ENCODE measurements at places on chromosomes 7 and 10.

- no peak for DNase-seq
These were observed 383.0 kb upstream of the SEMA3C start for GRCh38 chr7:81301815-81302214.

GRCh38 chr10:132456881-132457280 is 59.9 kb downstream of the PWWP2B start:
- no peak for DNase-seq

DNA sequence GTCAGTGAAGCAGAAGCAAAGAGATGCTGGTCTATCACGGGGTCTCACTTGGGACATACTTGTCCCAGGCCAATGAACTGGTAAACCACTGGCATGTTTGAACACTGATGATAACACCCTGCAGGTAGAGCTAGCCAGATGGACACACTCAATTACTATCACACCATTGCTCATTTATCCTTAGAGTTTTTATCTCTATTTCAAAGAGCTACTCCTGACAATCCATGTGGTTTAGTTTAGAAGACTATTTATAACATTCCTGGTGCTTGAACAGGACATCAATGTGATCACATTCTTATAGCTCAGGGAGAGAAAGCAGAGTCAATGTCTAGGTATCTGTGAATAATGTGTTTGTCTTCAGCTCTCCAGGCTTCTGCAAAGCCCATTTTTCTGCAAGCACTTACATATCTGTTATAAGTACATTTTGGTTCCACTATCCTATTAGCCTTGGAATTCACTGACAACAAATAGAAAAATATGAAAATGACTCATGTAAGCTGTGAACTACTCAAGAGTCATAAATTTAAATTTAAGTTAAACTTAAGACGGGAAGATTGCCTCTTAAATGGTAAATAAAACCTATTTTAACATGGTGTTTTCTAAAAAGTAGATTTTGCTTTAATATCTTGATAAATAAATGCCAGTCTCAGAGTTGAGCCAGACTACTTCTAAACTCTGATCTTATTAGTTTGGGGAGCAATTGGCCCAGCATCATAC is 106.7 kb upstream of the MBL2 start:
- peak; percentile 4 for DNase-seq

DNA sequence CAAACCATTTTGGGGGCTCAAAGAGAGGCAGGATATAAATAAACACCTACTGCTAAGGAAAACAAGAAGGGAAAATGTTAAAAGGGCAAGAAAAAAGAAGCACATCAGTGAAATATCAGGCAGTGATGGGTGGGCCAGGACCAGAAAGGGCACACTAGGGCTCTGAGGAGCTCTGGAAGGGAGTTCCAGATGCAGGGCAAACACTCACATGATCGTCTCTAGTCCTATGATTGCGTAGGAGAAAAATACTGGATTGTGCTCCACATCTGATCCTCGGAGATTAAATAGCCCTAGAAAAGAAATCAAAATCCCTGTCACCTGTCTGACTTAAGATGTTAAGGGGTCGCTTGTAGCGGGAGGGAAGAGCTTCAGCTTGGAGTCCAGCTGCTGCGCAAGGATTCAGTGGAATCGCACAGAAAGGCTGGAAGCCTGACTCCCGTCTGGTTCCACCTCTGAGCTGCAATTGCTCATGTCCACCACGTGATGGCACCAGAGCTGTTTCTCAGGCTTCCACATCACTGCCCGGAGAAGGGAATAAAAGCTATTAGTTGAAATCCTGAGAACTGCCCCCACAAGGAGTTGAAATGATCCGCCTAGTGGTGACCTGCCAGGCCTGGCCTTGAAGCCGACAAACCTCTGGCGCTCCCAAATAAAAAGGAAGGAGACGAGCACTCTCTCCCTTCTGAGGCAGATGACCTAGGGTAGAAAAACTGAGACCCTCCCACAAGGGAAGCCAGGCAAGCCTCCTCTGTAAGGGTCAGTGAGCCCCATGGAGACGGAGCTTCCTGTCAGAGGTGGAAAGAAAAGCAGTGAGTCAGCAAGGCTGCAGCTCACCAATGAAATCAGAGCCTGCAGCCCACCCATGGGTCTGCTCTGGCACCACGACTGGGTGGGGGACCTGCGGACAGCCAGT is 39.2 kb downstream of the XPNPEP1 start:
- DNase-seq: peak; percentile 92

DNA sequence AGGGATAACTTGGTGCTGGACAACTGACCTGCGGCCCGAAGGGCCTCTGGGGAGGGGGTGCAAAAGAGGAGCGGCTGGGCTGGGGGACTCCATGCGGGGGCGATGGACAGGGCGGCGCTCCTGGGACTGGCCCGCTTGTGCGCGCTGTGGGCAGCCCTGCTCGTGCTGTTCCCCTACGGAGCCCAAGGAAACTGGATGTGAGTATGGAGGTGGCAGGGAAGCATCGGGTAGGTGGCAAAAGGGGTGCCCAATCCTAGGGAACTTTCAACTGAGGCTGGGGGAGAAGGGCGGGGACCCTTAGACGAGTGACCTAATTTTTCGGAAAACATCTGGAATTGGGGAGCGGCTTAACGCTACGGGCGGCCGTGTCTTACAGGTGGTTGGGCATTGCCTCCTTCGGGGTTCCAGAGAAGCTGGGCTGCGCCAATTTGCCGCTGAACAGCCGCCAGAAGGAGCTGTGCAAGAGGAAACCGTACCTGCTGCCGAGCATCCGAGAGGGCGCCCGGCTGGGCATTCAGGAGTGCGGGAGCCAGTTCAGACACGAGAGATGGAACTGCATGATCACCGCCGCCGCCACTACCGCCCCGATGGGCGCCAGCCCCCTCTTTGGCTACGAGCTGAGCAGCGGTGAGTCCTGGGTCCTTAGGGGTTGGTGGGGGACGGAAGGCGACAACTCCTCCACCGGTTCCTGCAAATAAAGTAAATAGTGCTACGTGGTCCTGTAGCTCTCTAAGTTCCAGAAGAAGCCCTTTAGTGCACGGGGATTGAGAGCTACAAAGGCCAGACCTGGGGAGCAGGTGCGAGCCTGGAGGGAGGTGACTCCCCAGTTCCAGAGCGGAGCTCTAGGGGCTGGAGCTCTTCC is 622 bp downstream of the WNT16 start:
- DNase-seq: no peak

DNA sequence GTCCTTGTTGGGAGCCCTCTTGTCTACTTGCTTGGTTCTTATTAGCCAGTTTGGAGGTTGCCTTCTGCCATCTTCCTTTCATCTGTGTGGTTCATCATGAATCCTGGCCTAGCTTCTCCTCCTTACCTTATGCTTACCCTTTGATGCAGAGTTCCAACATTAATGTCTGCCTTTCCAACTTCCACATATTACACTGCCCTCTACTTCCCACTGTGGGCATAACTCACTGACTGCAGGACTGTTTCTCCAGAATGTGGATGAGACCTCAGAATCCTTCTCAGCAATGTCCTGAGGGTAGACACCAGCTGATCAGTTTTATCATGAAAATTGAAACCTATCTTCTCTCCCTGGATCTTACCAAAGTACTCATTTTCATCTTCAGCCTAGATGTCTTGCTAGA is 491.0 kb downstream of the LRMDA start:
- no peak for DNase-seq

DNA sequence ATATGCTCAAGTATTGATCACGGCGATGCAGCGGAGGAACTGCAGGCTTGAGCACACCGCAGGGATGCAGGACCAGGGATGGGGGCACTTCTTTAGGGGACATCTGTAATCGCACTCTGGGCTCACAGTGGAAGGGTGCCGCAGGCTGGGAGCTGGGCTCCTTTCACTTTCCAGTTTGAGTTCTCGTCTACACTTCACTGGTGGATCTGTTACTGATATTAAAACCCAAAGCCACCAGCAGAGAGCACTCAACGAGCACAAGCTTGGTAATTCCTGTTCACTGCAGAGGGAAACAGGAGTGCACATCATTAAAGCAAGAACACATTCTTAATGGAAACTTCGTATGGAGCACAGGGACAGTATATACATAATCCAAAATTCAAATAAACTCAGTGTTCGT is 91.3 kb downstream of the PARD3 start:
- peak; percentile 86 for DNase-seq

DNA sequence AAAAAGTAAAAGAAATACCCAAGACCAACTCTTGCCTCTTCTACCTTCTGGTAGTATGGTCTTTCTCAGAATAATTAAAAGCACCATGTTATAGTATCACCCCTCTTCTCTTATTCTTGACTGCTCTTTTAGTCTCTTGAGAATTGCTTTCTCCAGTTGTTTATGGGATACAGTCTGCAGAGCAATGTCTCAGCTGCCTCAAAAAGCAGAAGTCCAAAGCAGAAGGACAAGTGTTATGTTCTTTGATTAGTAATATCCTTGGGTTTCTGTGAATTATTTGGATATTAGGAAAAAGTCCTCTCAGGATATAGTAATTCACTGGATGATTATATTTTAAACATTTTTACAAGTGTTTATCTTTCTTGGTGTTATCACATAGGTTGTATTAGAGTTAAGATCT is 7.4 kb downstream of the TAS2R41 start:
- no peak for DNase-seq

GRCh38 chr7:124532166-124532565 is 233.4 kb downstream of the GPR37 start:
- DNase-seq: peak; percentile 22

GRCh38 chr10:28949005-28950004 is 272.0 kb downstream of the BAMBI start:
- no peak for DNase-seq

GRCh38 chr10:47008769-47009168 is 97.5 kb downstream of the PTPN20 start:
- DNase-seq: no peak

- no peak for DNase-seq
These were observed 55.6 kb upstream of the SKAP2 start for GRCh38 chr7:26919906-26920493.

GRCh38 chr10:76172020-76172419 is 740.6 kb downstream of the LRMDA start:
- no peak for DNase-seq

DNA sequence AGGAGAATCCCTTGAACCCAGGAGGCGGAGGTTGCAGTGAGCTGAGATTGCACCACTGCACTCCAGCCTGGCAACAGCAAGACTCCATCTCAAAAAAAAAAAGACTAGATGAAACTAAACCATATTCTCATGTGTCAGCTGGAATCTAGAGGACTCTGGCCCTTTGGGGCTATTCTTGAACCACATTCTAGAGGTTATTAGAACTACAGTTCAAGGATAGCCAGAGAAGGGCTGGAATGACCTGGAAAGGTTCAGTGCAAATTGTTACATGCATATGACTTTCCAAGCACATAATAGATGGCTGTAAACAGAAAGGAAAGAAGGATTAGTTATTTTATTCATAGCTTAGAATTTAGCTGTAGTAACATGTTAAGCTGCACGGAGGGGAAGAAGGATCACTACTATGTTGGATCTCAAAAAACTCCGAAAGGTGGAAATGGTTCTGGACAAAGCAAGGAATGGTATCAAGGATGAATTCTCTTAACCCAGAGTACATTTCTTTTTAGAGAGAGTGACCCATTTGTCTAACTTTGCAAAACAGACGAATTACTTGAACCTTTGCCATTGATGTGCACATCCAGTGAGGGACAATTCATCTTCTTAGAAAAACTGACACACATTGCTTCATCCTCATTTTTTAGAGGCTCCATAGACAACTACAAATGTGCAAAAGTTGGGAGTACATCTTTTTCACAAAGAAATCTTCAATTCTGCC is 124.0 kb upstream of the SAMD8 start:
- DNase-seq: peak; percentile 48

- DNase-seq: no peak
These were observed 82.9 kb downstream of the FAM13C start for GRCh38 chr10:59279476-59279875.
